ENCODE measurements at places on chromosomes 2 and 18.

DNA sequence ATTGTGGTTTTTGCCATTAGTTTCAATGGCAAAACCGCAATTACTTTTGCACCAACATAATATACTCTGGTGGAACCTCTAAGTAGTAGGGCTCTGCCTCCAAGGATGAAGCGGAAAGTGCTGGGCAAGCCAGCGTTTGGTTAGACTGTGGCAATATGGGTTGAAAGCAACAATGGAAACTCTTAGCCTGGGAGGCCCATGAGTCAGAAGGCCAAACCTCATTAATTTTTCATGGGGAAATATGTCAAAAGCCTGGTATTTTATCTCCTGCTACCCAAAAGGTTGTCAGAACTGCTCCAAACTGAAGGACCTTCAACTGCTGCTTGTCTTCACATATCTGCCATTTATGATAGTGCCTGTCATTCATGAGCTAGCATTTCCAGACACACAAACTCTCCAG is 179.1 kb upstream of the CYP26B1 start:
- DNase-seq = no peak

DNA sequence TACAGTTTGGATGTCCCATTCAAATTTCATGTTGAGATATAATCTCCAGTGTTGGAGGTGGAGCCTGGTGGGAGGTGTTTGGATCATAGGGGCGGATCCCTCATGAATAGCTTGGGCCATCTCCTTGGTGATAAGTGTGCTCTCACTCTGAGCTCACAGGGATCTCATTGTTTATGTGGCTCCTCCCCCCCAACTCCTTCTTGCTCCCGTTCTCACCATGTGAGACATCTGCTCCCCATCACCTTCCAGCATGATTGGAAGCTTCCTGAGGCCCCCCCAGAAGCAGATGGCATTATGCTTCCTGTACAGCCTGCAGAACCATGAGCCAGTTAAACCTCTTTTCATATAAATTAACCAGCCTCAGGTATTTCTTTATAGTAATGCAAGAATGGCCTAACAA is 3.0 kb upstream of the INPP1 start:
- no peak for DNase-seq

DNA sequence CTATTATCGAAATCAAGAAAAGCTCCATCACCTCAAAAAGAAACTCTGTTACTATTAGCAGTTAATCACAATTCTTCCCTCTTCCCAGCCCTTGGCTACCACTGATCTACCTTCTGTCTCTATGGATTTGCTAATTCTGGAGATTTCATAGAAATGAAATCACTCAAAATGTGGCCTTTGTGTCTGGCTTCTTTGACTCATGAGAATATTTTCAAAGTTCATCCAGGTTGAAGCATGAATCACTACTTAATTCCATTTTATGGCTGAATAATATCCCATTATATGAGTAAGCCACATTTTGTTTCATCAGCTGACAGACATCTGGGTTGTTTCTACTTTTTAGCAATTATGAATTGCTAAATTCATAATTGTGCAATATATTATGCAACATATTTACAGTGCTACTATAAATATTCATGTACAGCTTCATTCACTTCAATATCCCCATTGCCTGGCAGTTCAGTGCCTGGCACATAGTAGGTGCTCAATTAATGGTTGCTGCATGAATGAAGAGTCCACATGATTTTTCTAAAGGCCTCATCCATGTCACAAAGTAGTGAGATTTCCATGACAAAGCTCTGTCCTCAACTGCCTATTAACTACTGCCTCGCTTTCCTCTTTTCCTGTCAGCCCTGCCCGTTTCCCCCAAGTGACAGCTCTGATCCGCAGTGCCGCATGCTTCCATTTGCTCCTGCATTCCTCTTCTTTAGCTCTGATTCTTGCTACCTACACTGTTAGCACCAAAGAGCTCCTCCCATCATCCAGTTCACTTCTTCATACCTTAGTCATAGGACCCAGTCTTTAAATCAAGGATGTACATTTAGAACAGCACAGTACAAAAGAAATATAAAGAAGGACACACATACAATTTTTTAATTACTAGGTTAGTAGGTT is 32.8 kb downstream of the CCDC93 start:
- DNase-seq = no peak

- no peak for DNase-seq
Measured at GRCh38 chr2:60539140-60539539, 14.3 kb downstream of the BCL11A start.

DNA sequence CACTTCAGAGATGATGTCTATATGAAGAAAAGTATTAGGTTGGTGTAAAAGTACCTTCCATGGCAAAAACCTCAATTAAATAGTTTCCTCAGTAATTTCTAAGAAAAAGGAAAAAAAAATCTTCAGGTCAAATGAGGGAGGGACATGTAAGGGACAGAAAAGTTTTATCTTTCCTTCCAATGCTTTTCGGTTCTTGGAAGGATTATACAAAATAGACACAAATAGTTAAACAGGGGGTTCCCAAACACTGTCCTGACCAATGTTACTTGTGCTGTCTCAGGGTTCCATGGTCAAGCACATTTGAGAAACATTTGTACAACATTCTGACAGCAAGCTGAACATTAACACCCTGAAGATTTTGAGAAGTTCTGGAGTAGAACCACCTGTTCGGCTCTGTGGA is 22.0 kb downstream of the ERMN start:
- no peak for DNase-seq

DNA sequence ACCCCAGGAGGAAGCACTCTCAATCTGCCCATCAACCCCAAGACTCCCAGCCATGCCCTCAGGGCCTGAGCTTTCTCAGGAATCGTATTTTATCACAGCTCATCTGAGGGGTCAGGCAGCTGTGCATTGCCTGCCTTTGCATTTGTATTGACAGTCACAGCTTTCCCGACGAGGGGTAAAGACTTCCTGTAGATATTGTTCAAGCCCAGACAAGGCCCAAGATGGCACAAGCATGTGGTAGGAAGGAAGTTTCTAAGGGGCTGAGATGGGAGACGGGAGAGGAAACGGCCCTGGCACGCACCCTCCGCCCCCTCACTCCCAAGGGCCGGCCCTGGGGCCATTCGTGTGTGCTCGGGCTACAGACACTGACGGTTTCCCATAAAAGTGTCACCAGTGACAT is 34.2 kb upstream of the PRLH start:
- DNase-seq = no peak

DNA sequence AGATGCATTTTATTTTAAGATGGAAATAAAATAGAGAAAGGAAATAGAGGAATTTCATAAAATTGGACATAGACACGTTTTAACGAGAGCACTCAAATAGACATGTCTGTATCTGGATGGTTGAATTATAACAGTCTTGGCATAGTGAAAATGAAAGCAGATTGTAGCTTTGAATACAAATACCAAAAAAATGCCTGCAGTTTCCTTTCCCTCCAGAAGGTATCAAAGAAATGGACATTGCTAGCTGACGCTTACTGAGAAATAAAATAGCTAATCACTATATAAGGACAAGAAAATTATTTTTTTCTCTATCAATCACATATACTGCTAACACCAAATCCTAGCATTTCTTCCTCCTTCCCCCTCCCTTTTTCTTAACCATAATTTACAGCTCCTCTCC is 11.4 kb upstream of the MAPRE2 start:
- no peak for DNase-seq

GRCh38 chr2:137775529-137775928 is 188.7 kb upstream of the HNMT start:
- DNase-seq = no peak

DNA sequence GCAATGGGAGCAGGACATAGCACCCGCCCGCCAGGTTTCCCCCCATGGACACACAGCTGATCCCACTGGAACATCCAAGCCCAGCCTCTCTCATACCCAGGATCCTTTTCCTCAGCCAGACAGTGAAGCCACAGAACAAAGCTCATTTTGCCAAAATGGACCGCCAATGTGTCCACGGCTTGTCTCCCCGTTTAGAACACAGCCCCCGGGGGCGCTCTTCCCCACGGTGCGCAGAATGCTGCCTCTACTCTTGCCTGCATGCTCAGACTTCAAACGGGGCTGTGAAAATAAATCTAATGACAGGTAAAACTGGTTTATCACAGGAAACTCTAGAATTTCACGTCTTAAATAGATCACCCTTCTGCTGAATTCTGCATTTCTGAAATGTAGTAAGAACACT is 548.5 kb upstream of the ID2 start:
- DNase-seq = no peak

DNA sequence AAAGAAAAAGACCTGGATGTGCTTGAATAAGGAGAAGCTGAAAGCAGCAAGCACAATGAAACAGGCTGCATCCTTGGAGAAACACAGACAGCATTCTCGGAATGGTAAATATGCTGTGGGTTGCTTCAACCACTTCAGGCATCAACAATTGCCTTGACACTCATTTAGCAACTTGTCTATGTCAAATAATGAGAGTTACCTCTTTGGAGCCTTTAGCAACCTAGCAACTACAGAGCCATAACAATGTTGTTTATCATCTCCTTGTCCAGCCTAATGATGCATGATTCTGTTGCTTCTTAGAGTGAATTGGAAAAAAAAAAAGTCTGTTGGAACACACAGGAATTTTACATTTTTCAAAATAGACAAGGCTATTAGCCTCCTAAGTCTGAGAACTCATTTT is 410.6 kb downstream of the PIK3C3 start:
- no peak for DNase-seq

- no peak for DNase-seq
Measured at GRCh38 chr18:63339920-63340484, 20.4 kb upstream of the BCL2 start.

GRCh38 chr2:106366204-106366885 is 101.9 kb downstream of the RGPD3 start:
- DNase-seq = no peak

- DNase-seq = no peak
Measured at GRCh38 chr18:75360215-75360614, 67.3 kb downstream of the SMIM21 start.

DNA sequence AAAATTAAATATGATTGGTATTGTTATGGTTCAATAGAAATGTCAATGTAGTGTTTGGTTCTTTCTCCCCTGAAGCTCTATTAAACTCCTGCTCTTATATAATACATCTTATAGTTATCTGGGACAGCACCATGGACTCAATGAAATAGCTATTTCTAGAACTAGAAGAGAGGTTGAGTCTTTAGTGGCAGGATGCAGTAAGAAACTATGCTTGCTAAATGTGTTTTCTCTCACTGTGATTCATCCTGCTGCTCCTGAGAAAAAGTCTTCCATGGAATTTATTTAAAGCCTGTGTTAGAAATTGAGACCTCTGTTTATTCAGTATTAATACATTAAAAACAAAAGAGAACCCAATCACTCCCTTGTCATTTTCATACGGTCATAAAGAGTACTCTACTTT is 61.5 kb downstream of the G6PC2 start:
- DNase-seq = no peak

DNA sequence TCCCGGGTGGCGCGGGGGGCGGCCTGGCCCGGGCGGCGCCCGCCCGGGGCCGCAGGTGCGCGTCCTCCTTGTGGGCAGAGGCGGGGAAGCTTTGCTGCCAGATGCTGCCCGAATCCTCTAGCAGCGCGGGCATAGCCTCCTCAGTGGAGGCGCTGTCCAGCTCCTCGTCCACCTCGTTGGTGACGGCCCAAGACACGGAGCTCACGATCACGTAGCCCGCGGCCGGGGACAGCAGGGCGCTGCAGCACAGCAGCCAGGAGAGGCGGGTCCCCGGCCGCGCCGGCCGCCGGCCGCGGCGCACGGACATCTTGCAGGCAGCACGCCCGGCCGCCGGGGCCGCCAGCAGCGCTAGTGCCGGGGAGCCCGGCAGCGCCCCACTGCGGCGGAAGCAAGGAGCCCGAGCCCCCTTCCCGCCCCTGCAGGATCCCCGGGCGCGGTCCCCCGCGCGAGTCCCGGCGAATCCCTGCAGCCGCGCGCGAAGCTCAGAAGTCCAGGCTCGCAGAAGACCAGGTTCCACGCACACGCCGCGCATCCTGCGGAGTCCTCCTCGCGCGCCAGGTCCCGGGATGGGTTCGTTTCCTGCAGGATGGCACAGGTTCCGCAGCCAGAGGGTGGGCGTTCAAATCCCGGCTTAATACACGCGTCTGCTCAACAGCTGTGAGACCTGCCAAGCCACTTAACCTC is at the start of gene CREG2:
Gene CREG2, minus strand, starts transcription at position 353 of the 684 bp plus-strand sequence. Its CDS starts 46 bp downstream, at position 307.
- peak; percentile 88 for DNase-seq

GRCh38 chr18:60446821-60447220 is 74.2 kb upstream of the MC4R start:
- DNase-seq = no peak

GRCh38 chr2:203453858-203454451 is 81.1 kb downstream of the RAPH1 start:
- DNase-seq = no peak

- no peak for DNase-seq
Measured at GRCh38 chr2:217014328-217015105, 154.7 kb upstream of the TNP1 start.

- no peak for DNase-seq
Measured at GRCh38 chr2:178910005-178910404, 102.8 kb upstream of the TTN start.
